ENCODE measurements at places on chromosomes 11 and 22.
A peak's percentile ranks its signal among the peaks of the same experiment; 100 is the strongest.

DNA sequence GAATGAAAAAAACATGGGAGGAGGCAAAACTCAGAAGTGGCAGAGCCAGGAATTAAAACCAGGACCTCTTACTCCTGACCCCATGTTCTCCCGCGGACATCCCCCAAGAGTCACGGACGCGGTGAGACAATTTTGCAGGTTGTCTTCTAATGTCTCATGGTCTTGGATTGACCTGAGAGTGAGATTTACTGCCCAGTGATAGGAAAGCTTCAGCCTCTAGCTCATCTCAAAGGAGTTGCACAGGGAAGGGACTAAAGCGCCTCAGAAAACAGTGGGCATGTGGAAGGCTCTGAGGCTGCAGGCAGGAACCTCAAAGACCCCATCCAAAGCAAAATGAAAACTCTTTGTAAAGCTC lies 197.4 kb downstream of the ADAMTS15 start:
- DNase-seq: no peak

- no peak for DNase-seq
These were observed 30.9 kb upstream of the BAIAP2L2 start for GRCh38 chr22:38141217-38141973.

- no peak for DNase-seq
These were observed 213.6 kb upstream of the SESN3 start for GRCh38 chr11:95444309-95445241.

DNA sequence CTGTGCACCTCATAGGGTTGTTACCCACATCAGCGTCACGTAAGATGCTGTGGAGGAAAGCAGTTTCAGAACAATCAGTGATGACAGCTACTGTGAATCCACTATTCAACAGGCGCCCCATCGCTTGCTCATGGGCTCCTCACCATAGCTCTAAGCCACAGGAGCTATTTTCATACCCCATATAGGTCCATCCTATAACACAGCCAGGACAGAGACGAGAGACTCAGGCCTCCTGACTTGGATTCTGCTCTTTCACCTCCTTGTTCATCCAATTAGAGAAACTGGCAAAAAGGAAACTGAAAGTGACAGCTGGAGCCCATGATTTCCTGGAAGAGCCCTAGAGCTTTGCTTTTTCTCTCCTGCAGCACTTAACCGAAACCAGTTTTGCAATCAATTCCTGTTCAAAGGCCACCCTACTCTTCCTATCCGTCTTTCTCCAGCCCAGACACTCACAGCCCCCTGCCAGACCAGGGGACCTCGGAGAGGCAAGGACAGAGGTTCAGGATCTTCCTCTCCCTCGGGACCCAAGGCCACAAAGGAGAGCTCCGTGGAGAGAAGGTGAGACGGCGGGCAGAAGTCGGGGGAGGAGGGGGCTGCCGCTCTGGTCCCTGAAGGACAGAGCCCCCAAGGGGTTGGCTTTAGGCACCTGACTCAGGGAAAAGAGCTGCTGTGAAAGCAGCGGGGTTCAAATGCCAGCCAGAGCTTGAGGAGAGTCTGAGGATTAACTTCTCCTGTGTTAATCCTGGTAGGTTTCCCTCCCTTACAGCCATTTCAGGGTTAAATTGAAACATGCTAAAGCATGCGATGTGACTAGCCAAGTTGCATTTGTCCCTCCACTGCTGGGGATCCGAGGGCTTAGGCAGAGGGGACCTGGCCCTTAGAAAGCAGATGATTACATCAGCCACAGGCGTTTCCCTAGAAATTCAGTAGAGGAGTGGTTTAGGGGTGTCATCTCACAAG lies at the start of gene APOL6:
Gene APOL6, plus strand, starts transcription at position 381 of the 960 bp plus-strand sequence. CDS start 7,980 bp downstream, outside the sequence.
- peak; percentile 75 for DNase-seq

- DNase-seq: no peak
These were observed 6.8 kb upstream of the HEPACAM start for GRCh38 chr11:124942466-124943253.

Measured in germinal center (tissue), 1 donor.